ENCODE measurements at places on chromosomes 3 and 15.
A peak's percentile ranks its signal among the peaks of the same experiment; 100 is the strongest.

- DNase-seq, result no peak
Measured at GRCh38 chr3:122307976-122308375, 17.1 kb upstream of the CSTA start.

DNA sequence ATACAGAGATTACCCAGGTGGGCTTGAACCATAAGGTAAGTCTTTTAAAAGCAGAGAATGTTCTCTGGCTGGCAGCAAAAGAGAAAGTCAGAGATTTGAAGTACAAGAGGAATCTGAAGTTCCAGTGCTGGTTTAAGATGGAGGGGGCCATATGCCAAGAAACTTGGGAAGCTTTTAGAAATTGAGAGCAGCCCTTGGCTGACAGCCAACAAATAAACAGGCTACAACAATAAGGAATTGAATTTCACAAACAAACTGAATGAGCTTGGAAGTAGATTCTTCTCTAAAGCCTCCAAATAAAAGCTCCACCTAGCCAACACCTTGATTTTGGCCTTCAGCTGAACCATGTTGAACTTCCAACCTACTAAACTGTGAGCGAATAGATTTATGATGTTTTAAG lies 85.7 kb downstream of the TRIM42 start:
- DNase-seq, result no peak

GRCh38 chr3:119405315-119405714 lies 58.1 kb downstream of the TMEM39A start:
- no peak for DNase-seq

GRCh38 chr3:29958816-29959215 lies 647.6 kb upstream of the TGFBR2 start:
- DNase-seq, result no peak

- DNase-seq, result no peak
Measured at GRCh38 chr3:108608750-108609149, 19.2 kb downstream of the DZIP3 start.

DNA sequence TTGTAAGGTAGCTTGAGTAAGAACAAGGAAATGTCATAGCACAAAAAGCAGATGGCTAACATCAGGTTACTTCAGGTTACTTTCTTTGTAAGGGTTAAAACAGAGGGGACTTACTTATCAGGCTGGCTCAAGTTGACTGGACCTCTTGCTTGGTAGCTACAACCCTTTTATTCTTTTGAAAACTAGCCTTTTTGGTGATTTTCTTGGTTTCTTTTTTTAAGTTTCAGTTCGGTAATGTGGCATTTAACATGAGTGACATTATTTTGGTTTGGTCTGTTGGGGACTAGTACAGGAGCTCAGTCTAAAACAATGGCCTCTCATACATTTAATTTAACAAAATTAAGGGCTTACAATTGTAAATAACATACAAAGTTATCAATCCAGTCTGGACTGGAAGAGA lies 621.4 kb downstream of the OTOL1 start:
- no peak for DNase-seq

DNA sequence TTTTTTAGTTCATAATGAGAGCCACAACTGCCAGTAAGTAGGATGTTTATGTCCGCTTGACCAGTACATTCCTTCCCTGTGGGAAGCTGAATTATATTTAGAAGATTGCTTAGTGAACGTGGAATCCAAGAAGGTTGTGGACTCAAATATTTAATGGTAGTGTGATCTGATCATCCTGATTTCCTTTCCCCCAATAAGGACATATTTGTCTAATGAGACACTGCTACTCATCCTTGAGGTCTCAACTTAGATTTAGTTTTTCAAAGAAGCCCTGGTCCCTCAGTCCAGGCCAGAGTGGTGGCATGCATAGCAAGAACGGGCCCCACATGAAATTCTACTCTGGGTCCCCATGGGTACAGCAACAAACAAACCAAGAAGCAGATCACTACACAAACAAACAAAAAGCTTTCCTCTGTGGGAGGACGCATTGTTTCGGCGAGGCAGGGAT lies 60.8 kb downstream of the USP13 start:
- no peak for DNase-seq

DNA sequence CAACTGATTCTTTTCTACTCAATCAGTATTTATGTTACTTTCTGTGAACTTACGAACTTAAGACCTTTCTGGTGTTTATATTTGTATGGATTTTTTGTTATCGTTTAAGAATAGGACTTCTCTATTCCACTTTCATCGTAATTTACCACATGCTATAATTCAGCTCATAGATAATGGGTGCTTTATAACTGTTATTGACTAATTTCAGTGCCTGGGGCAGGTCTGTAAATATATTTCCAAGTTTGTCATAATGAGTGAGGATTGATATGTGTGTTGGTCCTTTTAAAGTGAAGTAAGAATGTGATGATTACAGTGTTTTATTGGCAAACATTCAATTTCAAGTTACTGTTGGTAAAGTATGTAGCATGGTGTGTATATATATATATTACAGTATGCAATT lies 1.8 kb upstream of the NAALADL2 start:
- DNase-seq, result no peak

DNA sequence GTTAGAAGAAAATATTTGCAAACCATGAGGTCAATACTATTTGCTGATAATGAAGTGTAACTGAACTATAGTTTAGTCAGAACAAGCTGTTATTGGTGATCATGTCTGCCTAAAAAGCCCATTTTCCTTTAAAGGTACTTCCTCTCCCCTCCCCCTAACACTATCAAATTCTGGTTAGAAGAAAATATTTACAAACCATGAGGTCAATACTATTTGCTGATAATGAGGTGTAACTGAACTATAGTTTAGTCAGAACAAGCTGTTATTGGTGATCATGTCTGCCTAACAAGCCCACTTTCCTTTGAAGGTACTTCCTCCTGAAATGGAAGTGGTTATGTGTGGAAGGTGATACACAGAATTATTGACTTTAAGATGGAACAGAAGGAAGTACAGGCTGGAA lies 46.9 kb downstream of the PROS1 start:
- no peak for DNase-seq

DNA sequence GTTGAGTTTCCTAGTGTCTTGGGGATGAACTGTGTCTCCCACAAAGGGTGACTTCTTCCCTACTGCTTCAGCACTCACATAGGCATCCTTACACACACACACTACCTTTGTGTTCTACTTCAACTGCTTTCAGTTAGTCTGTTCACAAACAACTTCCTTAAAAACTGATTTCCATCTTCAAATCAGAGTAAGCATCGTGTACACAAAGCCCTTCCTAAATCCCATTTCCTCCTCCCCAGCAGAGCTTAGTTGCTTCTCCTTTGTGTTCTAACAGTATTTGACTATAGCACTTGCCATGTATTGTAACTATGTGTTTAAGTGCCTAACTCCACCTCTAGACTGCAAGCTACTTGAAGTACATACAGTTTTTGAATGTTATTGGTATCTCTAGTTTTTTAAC lies 71.7 kb downstream of the TNIK start:
- DNase-seq, result no peak

DNA sequence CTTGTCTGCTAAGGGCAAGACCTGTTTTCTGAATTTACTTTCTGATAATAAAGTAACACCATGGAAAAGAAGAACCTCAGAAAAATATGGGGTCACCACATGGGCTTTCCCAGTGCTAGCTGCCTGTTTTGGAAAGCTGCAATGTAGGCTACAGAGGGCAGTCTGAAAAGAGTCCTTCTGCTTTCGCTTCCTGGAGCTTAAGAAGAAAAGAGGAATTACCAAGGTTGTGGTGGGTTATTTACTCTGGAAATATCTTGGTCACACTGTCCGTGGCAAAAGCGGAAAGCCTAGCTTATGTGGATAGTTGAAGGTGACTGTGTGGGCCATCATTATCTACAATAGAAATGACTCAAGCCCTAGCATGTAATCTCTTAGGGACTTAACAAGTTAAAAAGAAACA lies 31.7 kb upstream of the IP6K2 start:
- DNase-seq, result no peak

DNA sequence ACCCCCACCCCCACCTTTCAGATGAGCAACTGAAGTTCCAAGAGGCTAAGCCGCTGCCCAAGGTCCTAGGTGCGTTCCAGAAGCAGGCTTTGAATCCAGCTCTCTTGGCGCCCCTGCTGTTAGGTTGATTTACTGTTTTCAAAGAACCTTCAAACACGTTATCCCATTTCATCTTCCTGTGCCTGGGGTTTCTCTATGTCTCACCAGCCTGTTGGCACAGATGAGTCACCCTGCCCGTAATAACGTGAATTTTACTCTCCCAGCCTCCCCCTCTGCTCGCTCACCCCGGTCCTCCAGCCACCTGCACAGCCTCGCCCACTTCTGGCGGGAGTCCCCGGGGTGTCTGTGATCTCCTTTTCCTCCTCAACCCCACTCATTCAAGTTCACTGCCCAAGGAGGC lies 13.0 kb upstream of the TSEN2 start:
- DNase-seq, result peak; percentile 92

DNA sequence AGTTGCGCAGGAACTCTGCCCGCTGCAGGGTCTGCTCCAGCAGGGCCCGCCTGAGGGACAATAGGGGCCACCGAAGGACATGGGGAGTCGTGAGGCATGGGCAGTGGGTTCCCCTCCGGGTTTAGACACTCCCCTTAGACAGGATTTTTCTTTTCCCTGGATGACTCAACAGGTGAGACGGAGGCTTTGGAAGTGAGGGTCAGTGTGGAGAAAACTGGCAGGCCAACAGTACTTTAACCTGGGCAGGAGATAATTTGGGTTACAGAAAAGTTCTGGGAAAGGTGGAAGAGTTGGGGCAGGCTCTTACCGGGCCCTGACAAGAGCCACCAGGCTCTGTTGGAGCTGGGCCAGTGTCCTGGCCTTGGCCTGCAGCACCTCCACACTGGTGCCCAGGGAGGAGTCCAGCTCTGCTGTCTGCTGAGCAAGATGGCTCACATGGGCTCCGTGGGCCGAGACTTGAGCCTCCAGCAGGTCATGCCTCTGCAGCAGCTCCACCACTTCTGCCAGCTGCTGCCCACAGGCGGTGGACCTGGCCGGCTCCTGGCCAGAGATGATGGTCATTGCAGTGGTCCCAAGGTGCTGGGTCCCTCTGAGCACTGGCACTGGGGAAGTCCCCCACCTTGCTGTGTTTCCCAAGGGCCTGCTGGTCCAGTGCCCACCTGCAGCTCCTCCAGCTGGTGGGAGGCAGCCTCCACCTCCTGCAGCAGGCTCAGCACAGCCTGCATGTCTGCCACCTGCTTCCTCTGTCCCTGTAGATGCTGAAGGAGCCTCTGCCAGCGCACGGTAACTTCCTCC lies 11.0 kb downstream of the SPTBN5 start:
- DNase-seq, result no peak

- no peak for DNase-seq
Measured at GRCh38 chr3:50433954-50434353, 69.5 kb downstream of the CACNA2D2 start.

GRCh38 chr3:17529677-17530076 lies 212.8 kb downstream of the TBC1D5 start:
- no peak for DNase-seq

DNA sequence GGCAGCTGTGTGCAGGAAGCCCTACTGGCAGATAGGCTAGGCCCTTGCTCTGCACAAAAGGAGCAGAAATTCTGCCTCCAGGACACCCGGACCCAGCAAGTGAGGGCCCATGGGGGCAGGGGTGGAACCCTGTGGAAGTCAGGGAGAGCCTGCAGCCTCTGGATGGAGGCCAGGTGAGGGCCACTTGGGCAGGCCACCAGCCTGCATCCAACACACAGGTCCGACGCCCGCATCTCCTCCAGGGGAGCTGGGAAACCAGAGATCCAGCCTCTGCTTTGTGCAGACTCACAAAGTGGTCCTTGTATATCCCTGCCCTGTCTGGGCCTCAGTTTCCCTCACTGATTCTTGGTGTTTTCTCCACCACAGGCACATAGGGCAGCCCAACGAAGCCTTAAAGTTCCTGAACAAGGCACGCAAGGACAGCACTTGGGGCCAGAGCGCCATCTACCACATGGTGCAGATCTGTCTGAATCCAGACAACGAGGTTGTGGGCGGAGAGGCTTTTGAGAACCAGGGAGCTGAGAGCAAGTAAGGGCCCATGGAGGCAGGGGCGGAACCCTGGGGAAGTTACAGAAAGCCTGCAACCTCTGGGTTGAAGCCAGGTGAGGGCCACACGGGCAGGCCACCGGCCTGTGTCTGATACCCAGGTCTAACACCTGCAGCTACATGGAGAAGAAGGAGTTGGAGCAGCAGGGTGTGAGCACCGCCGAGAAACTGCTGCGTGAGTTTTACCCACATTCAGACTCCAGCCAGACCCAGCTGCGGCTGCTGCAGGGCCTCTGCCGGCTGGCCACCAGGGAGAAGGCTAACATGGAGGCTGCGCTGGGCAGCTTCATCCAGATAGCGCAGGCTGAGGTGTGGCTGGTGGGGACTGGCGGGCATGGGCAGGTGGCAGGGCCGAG lies 16.6 kb downstream of the CSRNP1 start:
- no peak for DNase-seq

DNA sequence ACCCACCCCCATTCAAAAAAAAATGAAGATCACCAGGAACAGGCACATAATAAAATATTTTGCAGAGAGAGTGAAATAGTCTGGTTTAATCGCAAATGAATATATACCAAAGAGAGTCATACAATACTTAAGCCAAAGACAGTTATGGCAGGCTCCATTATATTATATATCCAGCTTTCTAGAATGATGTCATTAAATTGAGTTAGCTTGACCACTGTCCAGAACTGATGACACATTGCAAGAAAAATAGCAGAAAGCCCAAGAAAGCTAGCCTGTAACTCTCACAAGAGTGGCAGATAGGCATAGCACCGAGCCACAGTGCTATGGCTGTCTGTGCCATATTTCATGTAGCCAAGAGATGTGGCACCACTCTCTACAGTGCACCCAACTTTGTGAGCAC lies 231.9 kb upstream of the SEMA6D start:
- no peak for DNase-seq

- DNase-seq, result no peak
Measured at GRCh38 chr3:34024447-34025240, 226.2 kb downstream of the PDCD6IP start.

DNA sequence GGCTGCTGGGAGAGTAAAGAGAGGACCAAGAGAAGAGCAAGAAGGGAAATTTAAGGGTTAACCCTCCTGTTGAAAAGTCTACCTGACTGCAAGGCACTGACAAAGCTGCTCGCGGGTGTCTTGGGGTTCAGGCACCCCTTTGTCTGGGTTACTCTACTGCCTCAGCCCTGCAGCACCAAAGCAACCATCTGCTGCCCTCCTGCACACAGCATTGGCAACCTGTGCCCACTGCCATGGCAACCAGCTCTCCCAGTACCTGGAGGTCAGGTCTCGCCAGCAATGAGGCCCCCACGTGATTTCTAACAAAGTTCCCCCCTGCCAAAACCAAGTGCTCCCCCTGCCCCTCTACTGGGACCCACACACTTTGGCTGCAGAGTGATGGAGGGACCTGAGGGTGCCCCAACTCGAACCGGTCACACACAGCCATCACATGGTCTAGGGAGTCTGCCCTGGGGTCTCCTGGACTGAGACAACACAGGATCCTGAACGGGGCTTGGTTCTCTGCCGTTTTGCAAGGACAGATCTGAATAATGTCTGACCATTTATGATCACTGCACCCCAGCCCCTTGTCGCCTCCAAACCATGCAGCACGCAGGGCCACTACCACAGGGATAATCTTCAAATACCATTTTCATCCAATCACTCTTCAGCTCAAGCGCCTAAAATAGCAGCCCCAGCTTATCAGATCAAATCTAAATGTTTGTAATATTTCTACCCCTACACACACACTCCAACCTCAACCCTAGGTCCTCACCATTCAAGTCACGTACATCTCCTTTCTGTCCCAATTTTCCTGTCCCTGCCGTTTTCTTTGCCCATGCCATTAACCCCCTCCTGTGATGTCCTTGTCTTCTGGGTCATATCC lies 50.7 kb downstream of the ADCY5 start:
- no peak for DNase-seq

Data from HCT116 (cell line).